HepG2 (cell line): ENCODE measurements at places on chromosomes 16 and 17. TPM values are rescaled to one million over a fixed set of nuclear protein-coding genes. Genes with fewer than 3 reads are reported as not detected.

DNA sequence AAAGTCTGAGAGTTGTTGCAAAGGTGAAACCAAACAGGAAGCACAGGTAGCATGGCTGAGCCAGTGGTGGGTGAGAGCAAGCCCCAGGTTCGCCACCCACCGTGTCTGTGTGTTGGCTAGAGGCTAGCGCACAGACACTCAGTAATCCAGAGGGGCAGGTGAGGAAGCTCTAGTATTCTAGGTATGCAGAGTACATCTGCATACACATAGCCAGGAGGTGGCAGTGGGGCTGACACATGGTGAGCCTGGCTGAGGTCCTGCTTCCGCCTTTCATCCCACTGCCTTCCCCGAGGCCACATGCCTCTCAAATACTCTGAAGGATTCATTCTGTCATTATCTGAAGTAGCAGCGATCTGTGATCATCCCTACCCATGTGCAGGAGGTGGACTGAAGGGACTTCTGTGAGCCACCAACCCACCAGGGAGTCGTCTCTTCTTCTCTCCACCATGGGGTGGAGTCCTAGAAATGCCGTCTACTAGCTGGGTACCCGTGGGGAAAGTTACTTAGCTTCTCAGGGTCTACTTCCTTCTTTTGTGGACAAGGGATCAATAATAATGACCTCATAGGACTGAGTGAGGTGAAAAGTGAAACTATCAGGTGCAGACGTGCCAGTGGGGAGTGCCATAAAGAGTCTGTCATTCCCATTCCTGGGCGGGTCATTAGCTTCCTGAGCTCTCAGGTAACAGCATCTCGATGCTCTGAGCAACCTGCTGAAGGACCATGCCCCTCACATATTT, 36.0 kb upstream of the ICAM2 start:
- no peak overlapping the region for H3K4me3 ChIP-seq
- H3K36me3 ChIP-seq = peaks cover 77% of the 10 kb centered on the region
- no peaks in the 10 kb centered on the region for H3K27me3 ChIP-seq
- no peak overlapping the region for H3K27ac ChIP-seq
- DNase-seq = no peak

- H3K4me1 ChIP-seq = peaks cover 13% of the 10 kb centered on the region
- H3K36me3 ChIP-seq = peaks cover 10% of the 10 kb centered on the region; the same call in 1 of the 2 replicates
- no peak overlapping the region for H3K27ac ChIP-seq
- H3K4me3 ChIP-seq = no peak overlapping the region
- H3K27me3 ChIP-seq = no peaks in the 10 kb centered on the region
Measured at GRCh38 chr17:12990041-12990808, 27.6 kb downstream of the ELAC2 start.

The PDE6G gene
- total RNA-seq = 1.0 and 1.4 TPM in 2 replicates

The P2RX5 gene
- total RNA-seq = 0.90 and 0.95 TPM in 2 replicates

The SMPD3 gene
- 0.07 TPM in 1 of 2 replicates, not detected in the other for total RNA-seq

The TPSAB1 gene
- not detected in 2 replicates for total RNA-seq
